ENCODE measurements at places on chromosomes 12 and 14. TPM values are rescaled to one million over a fixed set of nuclear protein-coding genes. Genes with fewer than 3 reads are reported as not detected.

HOXC11 gene
- total RNA-seq = not detected

CAPZA3 gene
- not detected for total RNA-seq

C14orf180 gene
- total RNA-seq = not detected

SPRYD4 gene
- 1.3 TPM for total RNA-seq

Measured in epithelial cell of umbilical artery (primary cell).